Inflammatory macrophage treated with lipopolysaccharide for 1 hour (primary cell): ENCODE measurements at places on chromosomes 2 and 18.

DNA sequence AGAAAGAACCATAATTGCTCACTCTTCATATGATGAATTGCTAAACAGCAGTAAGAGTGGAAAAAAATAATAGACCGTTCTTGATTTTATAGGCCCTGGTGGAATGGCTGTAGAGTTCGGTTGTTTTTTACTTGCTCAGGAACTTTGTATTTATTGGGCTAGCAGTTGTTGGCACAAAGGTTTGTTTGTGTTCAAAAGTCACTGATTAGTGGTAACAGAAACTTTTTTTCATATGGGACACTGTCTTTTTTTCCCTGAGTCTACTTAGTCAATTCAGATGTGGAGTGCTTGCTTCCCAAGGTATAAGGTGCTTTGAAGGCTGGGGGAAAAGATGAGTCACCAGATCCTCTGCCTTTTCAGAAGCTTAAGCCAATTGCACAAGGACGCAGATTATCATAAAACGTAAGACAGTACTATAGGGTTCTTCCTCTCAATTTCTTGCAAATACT is 25.8 kb downstream of the PHLPP1 start:
- DNase-seq, result peak; percentile 15

DNA sequence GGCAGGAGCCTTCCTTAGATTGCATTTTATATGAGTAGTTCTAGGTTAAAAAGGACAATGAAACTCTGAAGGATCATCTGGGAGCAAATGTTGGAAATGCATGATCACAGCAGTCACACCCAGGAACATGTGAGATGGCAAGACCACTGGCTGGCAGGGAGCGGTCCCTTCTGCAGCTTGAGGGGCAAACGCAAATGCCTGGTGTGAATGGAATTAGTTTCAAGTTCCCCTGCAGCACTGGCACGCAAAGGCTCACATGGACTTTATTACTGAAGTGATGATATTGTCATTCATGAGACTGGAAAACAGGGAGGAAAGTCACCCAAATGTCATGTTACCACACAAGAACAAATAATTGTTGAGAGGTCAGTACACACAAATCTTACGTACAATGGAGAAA is 223.3 kb downstream of the FBXO15 start:
- DNase-seq, result no peak

GRCh38 chr2:67585400-67585799 is 188.3 kb downstream of the ETAA1 start:
- DNase-seq, result no peak

GRCh38 chr18:59268721-59269562 is 4.3 kb downstream of the RAX start:
- no peak for DNase-seq

- DNase-seq, result no peak
Measured at GRCh38 chr2:112065966-112066365, 10.9 kb downstream of the TMEM87B start.

DNA sequence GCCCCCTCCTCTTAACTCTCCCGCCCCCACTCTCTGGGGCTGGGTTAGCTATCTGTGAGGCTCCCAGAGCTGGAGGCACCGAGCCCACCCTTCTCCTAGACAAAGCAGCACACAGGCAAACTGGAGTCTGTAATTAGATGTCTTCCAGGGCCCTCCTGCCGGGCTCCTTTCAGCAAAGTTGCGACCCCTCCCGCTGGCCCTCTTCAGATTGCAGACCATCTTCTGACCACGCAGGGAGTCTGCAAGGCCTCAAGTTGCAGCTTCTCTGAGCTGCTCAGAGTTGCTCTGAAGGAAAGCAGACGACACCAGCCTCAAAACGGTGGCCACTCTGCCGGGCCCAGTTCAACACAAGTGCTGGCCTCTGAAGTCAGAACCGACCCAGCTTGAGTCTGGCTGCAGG is 228.4 kb upstream of the COPS8 start:
- no peak for DNase-seq

DNA sequence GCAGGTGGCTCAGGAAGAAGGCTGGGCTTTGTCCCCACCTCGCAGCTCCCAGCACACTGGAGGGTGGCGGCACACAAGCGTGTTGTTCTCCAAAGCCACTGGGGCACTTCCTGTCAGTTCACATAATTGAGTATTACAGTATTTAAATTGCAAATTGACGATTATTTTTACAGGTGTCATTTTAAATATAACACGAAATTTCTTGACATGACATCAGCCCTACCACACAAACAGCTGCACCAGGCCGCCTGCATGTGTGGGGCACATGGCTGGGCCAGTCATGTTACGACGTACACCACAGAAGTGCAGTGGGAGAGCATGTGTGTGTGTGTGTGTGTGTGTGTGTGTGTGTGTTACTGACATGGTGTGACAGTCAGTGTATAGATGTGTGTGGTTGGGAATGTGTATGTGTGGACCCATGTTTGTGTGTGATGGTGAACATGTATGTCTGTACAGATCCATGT is 155.6 kb downstream of the TTC32 start:
- no peak for DNase-seq

GRCh38 chr2:31297751-31298150 is 63.8 kb downstream of the EHD3 start:
- DNase-seq, result peak; percentile 70

GRCh38 chr2:240704651-240705050 is 13.0 kb downstream of the AQP12A start:
- DNase-seq, result no peak

- DNase-seq, result no peak
Measured at GRCh38 chr2:58906081-58906645, 665.0 kb upstream of the FANCL start.

DNA sequence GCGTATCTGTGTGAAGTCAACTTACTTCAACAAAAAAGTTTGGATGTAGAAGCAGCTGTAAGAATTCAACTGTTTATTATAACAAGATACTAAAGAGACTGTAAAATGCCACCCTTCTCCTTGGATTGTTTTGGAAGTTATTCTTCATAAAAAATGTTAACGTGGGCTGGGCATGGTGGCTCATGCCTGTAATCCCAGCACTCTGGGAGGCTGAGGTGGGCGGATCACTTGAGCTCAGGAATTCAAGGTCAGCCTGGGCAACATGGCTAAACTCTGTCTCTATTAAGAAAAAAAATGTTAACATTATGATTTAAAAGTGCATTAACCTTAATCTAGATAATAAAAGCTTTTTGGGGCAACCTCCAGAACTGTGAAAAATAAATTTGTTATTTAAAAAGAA is 7.7 kb downstream of the CIAO1 start:
- DNase-seq, result no peak

GRCh38 chr2:217945530-217945929 is 57.3 kb downstream of the TNS1 start:
- DNase-seq, result no peak

- DNase-seq, result no peak
Measured at GRCh38 chr18:12776821-12777471, 74.1 kb downstream of the PSMG2 start.

- DNase-seq, result no peak
Measured at GRCh38 chr18:36850527-36851201, 21.7 kb downstream of the KIAA1328 start.

- no peak for DNase-seq
Measured at GRCh38 chr2:169091761-169092519, 22.6 kb downstream of the DHRS9 start.

- no peak for DNase-seq
Measured at GRCh38 chr2:211093743-211094303, 537.4 kb downstream of the CPS1 start.

DNA sequence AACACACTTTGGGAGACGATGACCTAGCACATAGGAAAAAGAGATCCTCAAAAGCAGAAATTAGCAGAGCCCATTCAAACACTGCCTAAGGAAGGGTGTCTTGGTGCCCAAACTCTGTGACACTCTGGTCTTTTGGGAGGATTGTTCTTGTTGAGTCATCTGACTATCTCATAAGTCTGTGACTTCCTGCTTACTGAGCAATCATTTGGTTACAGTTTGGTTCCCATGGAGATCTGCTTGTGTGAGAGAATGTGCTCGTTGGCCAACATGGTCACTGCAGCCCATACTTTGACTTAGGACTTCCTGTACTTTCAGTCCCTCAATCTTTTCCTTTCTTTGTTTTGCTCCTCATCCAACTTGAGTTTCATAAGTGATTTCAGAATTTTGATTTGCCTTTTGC is 602.9 kb downstream of the NYAP2 start:
- peak; percentile 95 for DNase-seq

DNA sequence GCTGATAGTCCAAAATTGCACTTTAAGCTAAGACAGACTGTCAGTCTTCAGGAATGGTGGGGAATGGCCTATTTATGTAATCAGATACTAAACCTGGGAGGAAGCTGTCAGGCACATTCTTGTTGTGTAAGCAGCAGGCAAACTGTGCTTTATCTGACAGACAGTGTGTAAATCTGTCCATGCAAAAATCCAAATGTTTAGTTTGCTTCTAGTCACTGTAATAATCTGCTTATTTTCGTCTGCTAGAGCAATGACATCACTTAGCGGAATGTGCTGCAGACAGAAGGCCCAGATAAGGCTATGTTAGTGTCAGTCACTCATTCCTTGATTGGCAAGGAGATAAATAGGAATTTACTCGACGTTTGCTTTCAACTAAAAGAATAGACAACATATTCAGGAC is 263.5 kb downstream of the ZNF407 start:
- DNase-seq, result no peak

DNA sequence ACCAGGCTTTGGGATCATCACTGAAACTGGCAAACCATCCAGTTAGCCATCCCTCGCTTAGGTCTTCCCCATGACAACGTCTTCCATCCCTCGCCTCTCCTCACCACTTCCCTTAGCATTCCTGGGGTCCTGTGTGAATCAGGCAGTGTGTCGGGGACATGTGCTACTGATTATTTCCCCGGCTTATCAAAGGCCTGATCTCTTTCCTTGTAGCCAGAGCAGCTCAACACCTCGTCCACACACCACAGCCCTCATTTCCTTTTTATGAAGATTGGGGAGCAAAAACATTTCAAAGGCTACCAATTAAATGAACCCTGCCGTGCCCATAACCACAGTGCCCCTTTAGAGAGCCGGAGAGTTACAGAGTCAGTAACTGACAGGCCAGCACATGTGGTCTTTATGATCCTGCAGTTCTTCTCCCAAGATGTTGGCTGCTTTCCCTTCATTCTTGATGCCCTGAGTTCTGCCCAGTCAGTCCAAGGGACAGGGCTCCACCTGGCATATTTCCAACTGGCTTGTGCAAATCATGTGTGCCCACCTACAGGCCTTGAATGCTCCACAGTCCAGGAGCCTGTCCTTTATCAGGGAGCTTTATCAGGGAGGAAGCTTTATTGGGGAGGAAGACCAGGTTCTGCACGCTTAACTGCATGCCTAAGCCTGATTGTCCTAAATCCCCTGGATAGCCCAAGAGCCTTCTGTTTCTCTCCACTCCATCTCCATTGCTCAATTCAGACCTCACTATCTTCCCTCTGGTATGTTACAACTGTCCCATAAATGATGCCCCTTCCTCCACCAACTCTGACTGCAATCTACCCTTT is 343.1 kb downstream of the CYRIA start:
- no peak for DNase-seq

DNA sequence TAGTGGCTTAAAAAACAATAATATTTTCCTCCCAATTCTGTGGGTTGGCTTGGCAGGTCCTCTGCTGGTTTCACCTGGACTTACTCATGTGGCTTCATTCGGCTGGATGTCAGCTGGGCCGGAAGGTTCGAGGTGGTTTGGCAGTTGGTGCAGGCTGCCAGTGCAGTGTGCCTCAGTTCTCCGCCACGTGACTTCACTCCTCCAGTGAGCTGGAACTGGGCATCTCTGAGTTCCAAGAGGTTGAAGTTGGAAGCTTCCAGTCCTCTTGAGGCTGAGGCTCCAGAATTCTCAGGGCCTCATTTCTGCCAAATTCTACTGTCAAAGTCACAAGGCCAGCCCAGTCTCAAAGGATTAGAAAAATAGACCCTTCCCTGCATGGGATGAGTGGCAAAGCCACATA is 83.4 kb upstream of the B3GNT7 start:
- DNase-seq, result no peak

DNA sequence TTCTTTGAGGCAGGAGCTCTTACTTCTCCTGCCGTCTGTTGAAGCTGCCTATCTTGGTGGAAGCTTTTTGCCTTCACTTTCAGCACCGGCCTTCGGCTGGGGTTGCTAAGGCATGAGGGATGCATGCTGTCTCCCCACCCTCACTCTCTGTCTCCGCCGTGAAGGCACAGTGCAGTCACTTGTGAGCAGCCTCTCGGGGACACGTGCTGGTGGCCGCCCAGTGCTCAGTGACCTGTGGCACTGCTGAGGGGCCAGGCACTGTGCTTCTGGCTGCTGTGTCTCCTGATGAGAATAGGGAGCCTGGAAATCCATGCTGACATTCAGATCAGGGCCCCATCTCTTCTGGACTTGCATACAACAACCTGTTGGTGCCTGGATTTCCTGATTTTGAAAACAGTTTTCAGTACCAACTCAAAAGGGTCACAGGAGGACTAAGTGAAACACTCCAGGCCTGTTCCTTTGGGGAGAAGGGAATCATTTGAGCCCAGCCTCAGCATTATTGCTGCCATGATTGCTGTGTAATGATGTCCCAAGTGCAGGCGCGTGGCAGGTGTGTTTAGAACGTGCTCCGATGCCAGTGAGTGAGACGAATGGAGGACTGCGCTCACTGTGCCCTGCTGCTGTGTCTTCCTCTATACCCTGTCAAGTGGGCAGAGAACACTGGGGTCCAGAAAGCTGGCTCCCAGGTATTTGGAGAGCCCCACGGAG is 218.1 kb downstream of the SEPTIN10 start:
- no peak for DNase-seq

- no peak for DNase-seq
Measured at GRCh38 chr18:56999823-57000222, 147.1 kb upstream of the BOD1L2 start.

DNA sequence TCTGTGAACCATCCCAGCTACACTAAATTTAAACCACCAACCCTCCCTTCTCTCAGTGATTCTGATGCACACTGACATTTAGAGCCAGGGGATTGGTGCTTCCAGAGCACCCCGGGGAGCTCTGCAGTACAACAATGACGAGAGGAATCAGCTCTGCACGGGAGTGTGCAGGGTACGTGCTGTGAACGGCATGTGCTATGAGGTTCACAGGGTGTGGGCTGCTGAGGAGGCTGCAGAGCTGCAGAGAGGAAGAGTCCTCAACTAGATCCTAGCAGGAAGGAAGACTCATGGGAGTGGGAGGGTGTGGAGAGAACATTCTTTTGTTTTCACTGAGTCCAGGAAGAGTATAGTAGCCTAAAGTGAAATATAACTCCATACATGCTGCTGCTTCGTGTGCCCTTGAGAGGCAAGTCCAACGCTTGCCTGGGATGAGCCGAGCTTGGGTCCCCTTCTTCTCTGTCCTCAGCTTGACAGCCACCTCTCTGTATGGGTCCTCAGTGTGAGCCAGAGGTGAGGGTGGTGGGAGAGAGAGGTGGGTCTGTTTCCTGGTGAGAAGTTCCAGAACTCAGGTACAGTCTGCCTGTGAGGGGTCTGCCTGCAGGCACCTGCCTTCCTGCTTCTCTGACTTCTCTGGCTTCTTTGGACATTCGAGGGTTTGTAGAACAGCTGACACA is 118.8 kb downstream of the CTIF start:
- DNase-seq, result peak; percentile 30

- no peak for DNase-seq
Measured at GRCh38 chr18:55775972-55776371, 188.0 kb upstream of the TCF4 start.
